ENCODE measurements at places on chromosomes 5 and 9.

DNA sequence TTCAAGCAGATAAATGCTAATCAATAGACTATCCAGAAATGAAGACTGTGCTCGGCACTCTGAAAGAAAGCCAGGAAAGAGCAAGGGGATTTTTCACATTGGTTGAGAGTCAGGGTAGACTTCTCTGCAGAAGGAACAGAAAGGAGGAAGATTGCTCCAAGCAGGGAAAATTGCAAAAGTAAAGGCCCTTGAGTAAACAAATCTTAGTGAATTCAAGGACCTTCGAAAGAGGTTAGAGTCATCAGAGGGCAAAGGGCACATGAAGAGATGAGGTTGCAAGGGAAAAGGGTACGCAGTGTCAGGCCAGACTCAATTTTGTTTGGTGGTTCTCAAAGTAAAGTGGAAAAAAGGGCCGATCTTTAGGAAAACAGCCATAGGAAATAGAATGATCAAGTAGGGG, 157.6 kb upstream of the RAI14 start:
- no peak for DNase-seq
- H3K4me1 ChIP-seq, result peaks cover 24% of the 10 kb centered on the region
- H3K4me3 ChIP-seq, result no peak overlapping the region
- peaks cover 3% of the 10 kb centered on the region for H3K27me3 ChIP-seq

DNA sequence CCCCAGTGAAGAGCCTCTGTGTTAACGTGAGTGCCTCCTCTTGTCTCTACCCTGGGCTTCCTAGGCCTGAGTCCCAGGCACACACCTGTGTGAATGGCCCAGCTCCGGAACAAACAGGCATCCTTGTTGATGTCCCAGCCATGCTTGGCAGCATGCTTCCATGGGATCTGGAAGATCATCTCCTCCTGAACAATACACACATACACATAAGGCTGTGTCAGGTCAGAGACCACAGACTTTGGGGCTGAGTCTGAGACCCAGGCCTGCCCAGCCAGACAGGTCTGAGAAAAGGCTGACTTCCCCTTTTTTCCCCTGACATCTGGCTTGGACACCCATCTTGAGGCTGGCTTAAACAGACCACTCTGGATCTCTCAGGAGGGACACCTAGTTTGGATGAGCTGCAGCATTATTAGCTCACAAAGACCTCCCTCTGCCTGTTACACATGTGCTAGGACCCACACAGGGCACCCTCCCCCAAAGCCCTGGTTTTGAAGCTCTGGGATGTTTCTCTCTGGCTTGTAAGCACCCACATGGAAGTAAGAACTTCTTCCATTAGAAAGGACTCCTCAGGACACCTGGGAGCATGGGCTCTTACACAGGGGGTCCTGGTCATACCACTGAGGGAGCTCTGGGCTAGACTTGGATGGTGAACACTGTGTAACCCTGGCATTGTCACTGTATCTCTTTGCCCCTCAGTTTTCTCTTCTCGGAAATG, 2.6 kb downstream of the IRF1 start:
- peaks cover 16% of the 10 kb centered on the region for H3K36me3 ChIP-seq
- H3K27ac ChIP-seq, result no peak overlapping the region
- H3K4me3 ChIP-seq, result no peak overlapping the region
- peaks cover 7% of the 10 kb centered on the region for H3K27me3 ChIP-seq
- DNase-seq, result no peak

- H3K4me1 ChIP-seq, result no peaks in the 10 kb centered on the region
- H3K27ac ChIP-seq, result no peak overlapping the region
- no peak overlapping the region for H3K4me3 ChIP-seq
- no peaks in the 10 kb centered on the region for H3K27me3 ChIP-seq
Measured at GRCh38 chr5:168706655-168707069, 127.5 kb upstream of the PANK3 start.

- H3K27me3 ChIP-seq, result peaks cover 3% of the 10 kb centered on the region
- no peaks in the 10 kb centered on the region for H3K4me1 ChIP-seq
- no peak overlapping the region for H3K4me3 ChIP-seq
- no peak for DNase-seq
Measured at GRCh38 chr5:18732556-18733479, 1098.6 kb downstream of the TAF11L14 start.

DNA sequence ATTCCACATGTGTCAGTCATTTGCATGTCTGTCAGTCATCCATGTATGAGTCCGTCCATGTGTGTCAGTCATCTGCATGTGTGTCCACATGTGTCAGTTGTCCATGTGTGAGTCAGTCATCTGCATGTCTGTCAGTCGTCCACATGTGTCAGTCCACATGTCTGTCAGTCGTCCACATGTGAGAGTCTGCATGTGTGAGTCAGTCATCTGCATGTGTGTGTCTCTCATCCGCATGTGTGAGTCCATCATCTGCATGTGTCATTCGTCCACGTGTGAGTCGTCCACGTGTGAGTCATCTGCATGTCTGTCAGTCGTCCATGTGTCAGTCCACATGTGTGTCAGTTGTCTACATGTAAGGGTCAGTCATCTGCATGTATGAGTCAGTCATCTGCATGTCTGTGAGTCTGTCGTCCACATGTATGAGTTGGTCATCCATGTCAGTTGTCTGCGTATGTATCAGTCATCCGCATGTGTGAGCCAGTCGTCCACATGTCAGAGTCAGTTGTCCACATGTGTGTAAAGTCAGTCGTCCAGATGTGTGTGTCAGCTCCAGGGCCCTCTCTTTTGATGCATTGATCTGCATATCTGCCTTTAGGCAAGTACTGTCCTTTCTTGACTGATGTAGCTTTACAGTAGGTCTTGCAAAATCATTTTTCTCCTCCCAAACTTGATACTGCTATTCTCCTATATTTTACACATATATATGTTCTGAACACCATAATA, 72.5 kb upstream of the CACNA1B start:
- DNase-seq, result no peak
- H3K27me3 ChIP-seq, result peaks cover 4% of the 10 kb centered on the region
- peaks cover 8% of the 10 kb centered on the region for H3K4me1 ChIP-seq

- no peak overlapping the region for H3K4me3 ChIP-seq
- DNase-seq, result no peak
- no peak overlapping the region for H3K27ac ChIP-seq
- H3K27me3 ChIP-seq, result peaks cover 3% of the 10 kb centered on the region
- H3K36me3 ChIP-seq, result no peaks in the 10 kb centered on the region
Measured at GRCh38 chr9:133202145-133202513, 6.9 kb downstream of the OBP2B start.

DNA sequence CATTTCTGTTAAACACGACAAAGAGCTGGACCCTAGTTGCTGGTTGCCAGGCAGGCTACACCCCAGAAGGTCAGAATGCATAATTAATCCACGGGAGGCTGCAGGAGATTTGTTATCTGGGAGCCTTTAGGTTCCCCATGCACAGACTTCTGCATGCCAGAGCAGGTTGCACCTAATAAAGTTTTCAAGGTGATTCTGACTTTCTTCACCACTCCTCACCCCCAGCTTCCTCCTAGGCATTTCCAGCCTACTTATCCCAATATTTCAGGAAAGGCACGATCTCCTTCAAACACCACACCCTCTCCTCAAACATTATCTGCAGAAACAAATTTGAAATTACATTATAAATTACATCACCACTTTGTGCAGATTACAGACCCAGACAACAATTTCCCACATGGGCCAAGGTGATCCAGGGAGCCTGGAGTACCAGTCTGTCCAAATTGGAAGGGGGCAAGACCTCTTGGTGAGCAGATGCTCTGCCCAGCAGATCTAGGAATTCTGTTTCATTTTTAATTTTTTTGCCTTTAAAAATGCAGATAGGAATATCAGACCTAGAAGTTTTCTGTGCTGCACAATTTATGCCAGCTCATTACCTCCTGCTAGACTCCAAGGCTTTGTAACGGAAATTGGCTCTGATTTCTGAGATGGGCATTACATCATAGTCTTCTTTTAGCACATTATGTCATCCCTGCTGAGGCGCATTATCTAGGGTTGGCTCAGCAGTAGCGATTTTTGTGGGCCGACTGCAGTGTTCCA, 363.4 kb upstream of the SLC30A5 start:
- peaks cover 3% of the 10 kb centered on the region for H3K4me1 ChIP-seq
- H3K4me3 ChIP-seq, result no peak overlapping the region
- H3K27ac ChIP-seq, result no peak overlapping the region
- H3K36me3 ChIP-seq, result no peaks in the 10 kb centered on the region
- no peaks in the 10 kb centered on the region for H3K27me3 ChIP-seq
- DNase-seq, result no peak

DNA sequence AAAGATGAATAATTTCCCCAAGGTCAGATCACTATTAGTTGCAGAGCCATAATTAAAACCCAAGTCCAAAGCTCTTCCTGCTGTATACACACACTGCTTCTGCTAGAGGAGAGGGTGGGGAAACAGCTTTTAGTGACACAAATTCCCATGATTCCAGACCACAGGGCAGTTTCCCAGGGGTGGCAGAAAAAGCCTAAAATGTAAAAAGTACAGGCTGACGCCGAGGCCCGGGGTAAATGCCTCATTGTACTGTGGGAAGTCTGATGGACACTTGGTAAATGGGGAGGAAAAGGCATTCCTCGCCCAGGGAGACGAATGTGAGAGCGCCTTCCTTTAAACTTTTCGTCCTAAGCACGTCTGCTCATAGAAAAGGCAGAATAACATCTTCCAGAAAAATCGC, 65.7 kb downstream of the DENND1A start:
- H3K27ac ChIP-seq, result no peak overlapping the region
- DNase-seq, result no peak
- H3K4me3 ChIP-seq, result no peak overlapping the region

DNA sequence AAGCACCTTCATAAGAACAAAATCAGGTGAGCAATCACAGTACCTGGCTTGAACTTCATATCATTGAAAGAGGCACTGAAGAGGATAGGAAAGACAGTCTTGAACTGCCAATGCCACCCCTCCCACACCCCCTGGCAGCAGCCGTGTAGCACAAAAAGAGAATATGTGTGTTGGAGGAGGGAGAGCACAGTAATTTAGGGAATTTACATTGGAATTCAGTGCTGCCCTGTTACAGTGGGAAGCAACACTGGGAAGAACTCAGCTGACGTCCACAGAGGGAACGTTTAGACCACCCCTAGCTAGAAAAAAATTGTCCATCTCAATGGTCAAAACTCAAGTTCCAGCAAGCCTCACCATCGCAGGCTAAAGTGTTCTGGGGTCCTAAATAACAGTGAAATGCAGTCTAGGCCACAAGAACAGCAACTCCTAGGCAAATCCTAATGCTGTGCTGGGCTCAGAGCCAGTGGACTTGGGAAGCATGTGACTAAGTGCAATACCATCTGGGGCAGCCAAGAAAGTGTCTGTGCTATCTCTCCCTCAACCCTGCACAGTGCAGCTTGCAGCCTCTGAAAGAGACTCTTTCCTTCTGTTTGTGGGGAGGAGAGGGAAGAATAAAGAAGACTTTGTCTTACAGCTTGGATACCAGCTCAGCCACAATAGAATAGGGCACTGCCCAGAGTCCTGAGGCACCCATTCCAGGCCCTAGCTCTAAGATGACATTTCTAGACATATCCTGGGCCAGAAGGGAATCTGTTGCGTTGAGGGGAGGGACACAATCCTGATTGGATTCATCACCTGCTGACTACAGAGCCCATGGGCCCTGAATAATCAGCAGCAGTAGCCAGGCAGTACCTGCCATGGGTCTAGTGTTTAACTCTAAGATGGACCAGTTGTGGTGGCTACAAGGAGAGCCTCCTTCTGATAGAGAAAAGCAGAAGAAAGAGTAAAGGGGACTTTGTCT, 62.1 kb upstream of the VLDLR start:
- H3K36me3 ChIP-seq, result no peaks in the 10 kb centered on the region
- no peak overlapping the region for H3K4me3 ChIP-seq
- H3K27ac ChIP-seq, result no peak overlapping the region
- DNase-seq, result no peak
- H3K27me3 ChIP-seq, result no peaks in the 10 kb centered on the region

DNA sequence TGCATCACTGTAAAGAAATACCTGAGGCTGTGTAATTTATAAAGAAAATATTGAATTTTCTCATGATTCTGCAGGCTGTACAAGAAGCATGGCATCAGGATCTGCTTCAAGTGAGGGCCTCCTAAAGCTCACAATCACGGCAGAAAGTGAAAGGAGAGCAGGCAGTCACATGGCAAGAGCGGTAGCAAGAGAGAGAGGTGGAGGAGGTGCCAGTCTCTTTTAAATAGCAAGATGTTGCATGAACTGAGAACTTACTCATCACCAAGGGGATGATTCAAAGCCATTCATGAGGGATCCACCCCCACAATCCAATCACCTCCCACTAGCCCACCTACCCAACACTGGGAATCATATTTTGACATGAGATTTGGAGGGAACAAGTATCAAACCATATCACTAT, 184.5 kb upstream of the PAPPA start:
- H3K4me3 ChIP-seq, result no peak overlapping the region
- H3K27ac ChIP-seq, result no peak overlapping the region
- H3K36me3 ChIP-seq, result peaks cover 3% of the 10 kb centered on the region
- DNase-seq, result no peak

GRCh38 chr9:132447346-132447745, 37.3 kb downstream of the CFAP77 start:
- DNase-seq, result peak; percentile 55
- H3K27ac ChIP-seq, result no peak overlapping the region
- peaks cover 14% of the 10 kb centered on the region for H3K4me1 ChIP-seq
- no peak overlapping the region for H3K4me3 ChIP-seq

DNA sequence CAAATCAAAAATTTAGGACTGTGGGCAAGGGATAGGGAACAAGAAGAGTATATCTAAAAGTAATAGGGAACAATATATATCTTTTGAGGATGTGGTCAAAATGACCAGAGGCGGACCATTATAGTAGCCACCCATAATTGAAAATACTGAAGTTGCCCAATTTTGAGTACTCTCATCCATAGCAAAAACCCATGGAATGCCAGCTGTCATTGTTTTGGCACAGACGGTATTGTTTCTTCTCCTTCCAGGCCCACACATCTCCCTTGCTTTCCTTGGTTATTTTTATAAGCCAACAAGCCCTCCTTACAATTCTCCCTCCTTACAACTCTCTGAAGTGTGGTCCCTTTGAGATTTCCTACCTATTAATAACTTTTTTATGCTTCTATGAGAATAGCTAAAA, 50.4 kb upstream of the RGMB start:
- H3K4me3 ChIP-seq, result no peak overlapping the region
- no peaks in the 10 kb centered on the region for H3K36me3 ChIP-seq
- no peak overlapping the region for H3K27ac ChIP-seq
- H3K27me3 ChIP-seq, result no peaks in the 10 kb centered on the region
- H3K4me1 ChIP-seq, result no peaks in the 10 kb centered on the region

GRCh38 chr5:89951876-89952275, 457.7 kb downstream of the CETN3 start:
- no peak for DNase-seq
- H3K27ac ChIP-seq, result no peak overlapping the region
- no peaks in the 10 kb centered on the region for H3K27me3 ChIP-seq
- H3K36me3 ChIP-seq, result no peaks in the 10 kb centered on the region
- H3K4me1 ChIP-seq, result no peaks in the 10 kb centered on the region

- no peak overlapping the region for H3K27ac ChIP-seq
- no peaks in the 10 kb centered on the region for H3K4me1 ChIP-seq
- no peaks in the 10 kb centered on the region for H3K27me3 ChIP-seq
- DNase-seq, result no peak
Measured at GRCh38 chr9:34079181-34079580, 30.5 kb upstream of the UBAP2 start.

GRCh38 chr5:140344683-140345423, 1.6 kb downstream of the HBEGF start:
- H3K4me1 ChIP-seq, result peaks cover 55% of the 10 kb centered on the region
- H3K27ac ChIP-seq, result no peak overlapping the region
- peak overlapping the region; percentile 95 for H3K4me3 ChIP-seq
- peaks cover 19% of the 10 kb centered on the region for H3K36me3 ChIP-seq
- DNase-seq, result no peak

GRCh38 chr5:161847447-161847846, 473 bp upstream of the GABRA1 start:
- H3K27ac ChIP-seq, result no peak overlapping the region
- no peaks in the 10 kb centered on the region for H3K36me3 ChIP-seq
- H3K4me3 ChIP-seq, result peak overlapping the region; percentile 90

All from endothelial cell (in vitro differentiated cells).